ENCODE measurements at places on chromosomes 1 and 21.

DNA sequence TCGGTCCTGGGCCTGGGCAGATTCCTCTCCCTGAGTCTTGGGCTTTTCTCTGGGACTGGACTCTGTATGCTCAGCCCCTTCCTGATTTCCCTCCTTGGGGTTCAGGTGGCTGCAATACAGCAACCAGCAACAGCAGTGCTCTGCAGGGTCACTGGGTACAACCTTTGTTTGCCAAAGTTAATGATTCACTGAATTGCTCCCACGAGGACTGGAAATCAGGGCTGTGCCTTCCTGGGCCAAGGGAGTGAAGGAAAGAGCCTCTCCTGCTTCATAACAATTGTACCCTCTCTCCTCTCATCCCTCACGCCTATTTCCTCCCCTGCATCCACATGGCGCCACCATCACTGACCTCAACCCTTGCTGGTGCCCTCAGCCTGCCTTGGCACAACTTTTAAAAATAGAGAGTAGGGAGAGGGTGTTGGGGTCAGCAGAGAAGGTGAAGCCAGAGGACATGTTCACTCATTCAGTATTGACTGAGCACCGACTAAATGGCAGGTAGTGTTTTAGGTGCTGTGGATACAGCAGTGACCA, 52.8 kb upstream of the GOLT1A start:
- DNase-seq: peak; percentile 49

- DNase-seq: no peak
Observed at GRCh38 chr1:154557939-154558719, at the start of gene UBE2Q1. TSS of gene UBE2Q1 (minus strand) at chr1:154558662. CDS start at chr1:154558553, 109 bp downstream.

DNA sequence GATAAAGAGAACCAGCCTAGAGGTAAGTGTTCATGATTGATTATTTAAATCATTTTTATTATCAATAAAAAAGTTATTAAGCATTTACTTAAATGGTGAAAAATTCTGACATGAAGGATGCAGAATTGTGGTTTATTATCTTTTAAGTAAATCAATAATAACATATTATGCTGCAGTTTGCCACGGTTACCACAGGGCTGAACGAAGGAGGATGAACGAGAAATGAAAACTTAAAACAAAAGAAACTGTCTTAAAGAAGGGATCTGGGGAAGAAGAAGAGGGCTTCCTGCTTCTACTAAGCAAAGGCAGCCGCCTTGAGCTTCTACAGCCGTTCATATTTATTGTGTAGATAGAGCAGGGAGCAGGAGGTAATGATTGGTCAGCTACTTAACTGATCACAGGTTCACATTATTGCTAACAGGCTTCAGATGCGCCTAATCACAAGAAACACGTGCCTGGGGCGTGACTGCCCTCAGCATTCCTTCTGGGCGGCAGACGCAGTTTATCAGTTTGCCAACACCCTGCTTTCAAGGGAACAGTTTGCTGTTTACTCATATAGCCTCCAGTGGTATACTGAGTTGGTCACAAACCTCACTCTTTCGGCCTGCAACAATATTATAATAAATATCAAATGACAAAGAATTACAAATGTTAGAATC, 5.8 kb upstream of the FNBP1L start:
- peak; percentile 69 for DNase-seq

DNA sequence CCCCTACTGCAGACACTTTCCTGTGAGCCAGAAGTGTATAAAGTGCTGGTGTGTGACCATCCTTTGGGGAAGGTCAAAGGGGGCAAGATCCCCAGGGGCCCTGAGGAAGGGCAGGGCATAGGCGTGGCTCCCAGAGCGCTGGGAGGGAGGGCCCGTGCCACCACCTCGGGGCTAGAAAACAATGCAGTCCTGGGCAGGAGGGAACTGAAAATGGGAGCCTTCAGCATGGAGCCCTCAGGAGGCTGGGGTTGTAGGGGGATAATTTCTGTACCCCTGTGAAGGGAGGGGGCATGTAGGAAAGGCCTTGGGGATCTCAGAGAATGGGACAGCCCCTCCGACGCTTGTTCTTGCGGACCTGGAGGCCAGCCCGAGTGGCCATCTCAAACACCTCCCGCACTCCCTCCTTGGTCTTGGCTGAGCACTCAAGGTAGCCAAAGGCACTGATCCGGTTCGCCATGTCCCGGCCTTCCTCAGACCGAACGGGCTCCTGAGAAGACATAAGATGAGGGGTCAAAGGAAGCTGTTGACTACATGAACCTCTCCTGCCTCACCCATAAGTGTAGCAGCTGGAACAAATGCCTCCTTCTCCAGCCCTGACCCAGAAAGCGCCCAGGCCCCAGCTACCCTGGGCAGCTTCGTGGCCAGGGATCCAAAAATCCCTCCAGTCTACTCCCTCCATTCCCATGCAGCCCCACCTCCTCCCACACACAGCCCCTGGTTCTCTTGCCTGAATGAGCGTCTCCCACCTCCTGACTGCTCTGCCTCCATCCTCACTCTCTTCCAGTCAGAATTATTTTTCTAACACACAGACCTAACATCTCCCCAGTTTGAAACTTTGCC, 5.5 kb downstream of the RHOC start:
- no peak for DNase-seq
